ENCODE measurements at places on chromosomes 4 and X.

DNA sequence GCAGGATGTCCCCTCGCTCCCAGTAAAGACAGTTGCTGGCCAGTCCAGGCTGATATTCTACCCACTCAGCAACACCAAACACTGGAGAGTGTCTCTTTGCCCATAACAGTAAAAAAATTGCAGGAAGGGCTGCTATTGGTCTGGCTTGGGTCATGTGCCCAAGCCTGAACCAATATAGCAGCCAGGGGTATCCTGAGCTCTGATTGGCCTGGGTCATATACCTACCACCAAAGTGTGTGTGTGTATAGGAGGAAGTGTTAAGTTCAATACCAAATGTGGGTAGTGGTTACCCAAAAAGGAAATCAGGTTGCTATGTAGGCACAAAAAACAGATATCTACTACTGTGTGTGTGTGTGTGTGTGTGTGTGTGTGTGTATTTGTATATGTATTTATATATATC lies 373.2 kb downstream of the BCOR start:
- DNase-seq, result no peak

- no peak for DNase-seq
Measured at GRCh38 chrX:30990361-30990760, 81.5 kb downstream of the FTHL17 start.

- no peak for DNase-seq
Measured at GRCh38 chr4:58136604-58137003, 1026.4 kb upstream of the IGFBP7 start.

GRCh38 chr4:37826295-37827029 lies at the start of gene PGM2:
Gene PGM2, plus strand, starts transcription at chr4:37826686. Its CDS starts 47 bp downstream, at chr4:37826733.
- DNase-seq, result peak; percentile 61

Data from GM12864 (cell line).